ENCODE measurements at places on chromosomes 13 and 19.

DNA sequence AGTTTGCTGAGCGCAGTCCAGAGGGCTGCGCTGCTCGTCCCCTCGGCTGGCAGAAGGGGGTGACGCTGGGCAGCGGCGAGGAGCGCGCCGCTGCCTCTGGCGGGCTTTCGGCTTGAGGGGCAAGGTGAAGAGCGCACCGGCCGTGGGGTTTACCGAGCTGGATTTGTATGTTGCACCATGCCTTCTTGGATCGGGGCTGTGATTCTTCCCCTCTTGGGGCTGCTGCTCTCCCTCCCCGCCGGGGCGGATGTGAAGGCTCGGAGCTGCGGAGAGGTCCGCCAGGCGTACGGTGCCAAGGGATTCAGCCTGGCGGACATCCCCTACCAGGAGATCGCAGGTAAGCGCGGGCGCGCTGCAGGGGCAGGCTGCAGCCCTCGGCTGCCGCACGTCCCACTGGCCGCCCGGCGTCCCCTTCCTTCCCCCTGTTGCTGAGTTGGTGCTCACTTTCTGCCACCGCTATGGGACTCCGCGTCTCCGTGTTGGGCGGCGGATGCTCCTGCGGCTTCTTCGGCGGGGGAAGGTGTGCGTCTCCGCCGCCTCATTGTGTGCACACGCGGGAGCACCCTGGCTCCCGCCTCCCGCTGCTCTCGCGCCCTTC lies 772 bp downstream of the GPC6 start:
- no peak for DNase-seq

GRCh38 chr19:43540381-43540780 lies 7.4 kb downstream of the ZNF575 start:
- no peak for DNase-seq

- DNase-seq, result no peak
Observed at GRCh38 chr13:91079176-91079575, 268.3 kb upstream of the MIR17HG start.

- no peak for DNase-seq
Observed at GRCh38 chr13:65336087-65336749, 1893.9 kb downstream of the PCDH9 start.

GRCh38 chr13:48723168-48723567 lies 69.4 kb downstream of the CYSLTR2 start:
- no peak for DNase-seq

Data from breast epithelium (tissue), 4 donors.